NB4 (cell line): ENCODE measurements at places on chromosomes 2 and 18.

- DNase-seq: no peak
Measured at GRCh38 chr18:30142870-30143269, 899.7 kb downstream of the DSC3 start.

- DNase-seq: no peak
Measured at GRCh38 chr18:55346961-55347740, 240.8 kb downstream of the TCF4 start.

GRCh38 chr2:152089238-152089637 is 9.6 kb downstream of the CACNB4 start:
- DNase-seq: peak; percentile 96

GRCh38 chr2:189312643-189313042 is 128.6 kb upstream of the WDR75 start:
- no peak for DNase-seq

DNA sequence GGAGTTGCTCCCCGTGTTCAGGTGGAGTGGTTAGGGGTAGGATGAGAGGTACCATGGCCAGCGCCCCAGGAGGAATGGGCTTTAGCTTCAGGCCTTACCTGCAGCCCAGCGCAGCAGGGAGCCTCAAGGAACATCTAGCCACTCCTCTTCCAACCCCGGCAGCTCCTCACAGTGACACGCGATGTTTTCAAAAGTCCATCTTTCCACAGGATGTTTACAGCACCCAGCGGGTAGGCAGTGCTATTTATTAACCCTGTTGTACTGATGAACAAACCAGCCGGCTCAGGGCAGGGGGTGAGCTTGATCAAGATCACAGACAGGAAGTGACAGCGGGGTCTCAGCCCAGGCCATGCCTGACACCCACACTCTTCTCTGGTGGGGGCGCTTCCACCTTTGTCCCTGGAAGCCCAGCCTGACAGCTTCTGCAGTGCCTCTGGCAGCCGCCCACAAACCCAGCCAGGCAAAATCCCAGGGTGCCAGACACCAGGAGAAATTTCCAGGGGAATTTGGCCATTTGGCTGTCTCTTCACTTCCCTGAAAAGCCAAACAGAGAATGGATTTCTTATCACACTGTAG is 18.4 kb upstream of the PRLH start:
- DNase-seq: no peak

- DNase-seq: no peak
Measured at GRCh38 chr2:48572816-48573215, 42.9 kb downstream of the STON1 start.

GRCh38 chr2:155080373-155080772 is 381.9 kb downstream of the KCNJ3 start:
- DNase-seq: no peak
